ENCODE measurements at places on chromosomes 7 and 10. TPM values are rescaled to one million over a fixed set of nuclear protein-coding genes. Genes with fewer than 3 reads are reported as not detected.

- peaks cover 5% of the 10 kb centered on the region for H3K27me3 ChIP-seq
- H3K4me1 ChIP-seq = no peaks in the 10 kb centered on the region
- DNase-seq = no peak
Observed at GRCh38 chr10:129954492-129955315, 9.4 kb downstream of the EBF3 start.

DNA sequence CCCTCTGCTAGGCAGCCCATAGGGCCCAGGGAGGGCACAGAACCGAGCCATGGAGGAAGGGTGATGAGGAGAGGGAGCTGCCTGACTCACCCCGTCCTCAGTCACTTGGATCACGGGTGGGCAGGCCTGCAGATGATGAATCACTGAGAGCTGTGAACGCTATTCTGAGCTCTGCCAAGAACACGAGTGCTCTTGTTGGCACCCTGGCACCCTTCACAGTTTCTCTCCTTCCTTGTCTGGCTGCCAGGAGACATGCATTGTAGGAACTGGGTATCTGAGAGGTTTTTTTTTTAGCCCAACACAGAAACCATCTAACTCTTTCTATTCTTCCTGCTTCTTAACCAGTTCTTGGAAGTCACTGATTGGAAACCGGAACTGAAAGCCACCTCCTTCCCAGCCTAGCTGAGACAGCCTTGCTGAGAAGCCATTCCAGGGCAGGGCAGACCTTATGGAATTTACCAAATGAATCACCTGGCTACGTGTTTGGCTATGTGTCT lies 82.1 kb downstream of the SLC37A3 start:
- H3K27me3 ChIP-seq = no peaks in the 10 kb centered on the region
- H3K36me3 ChIP-seq = no peaks in the 10 kb centered on the region
- H3K27ac ChIP-seq = no peak overlapping the region
- DNase-seq = peak; percentile 43
- no peak overlapping the region for H3K4me3 ChIP-seq
- peaks cover 25% of the 10 kb centered on the region for H3K4me1 ChIP-seq

- H3K27ac ChIP-seq = no peak overlapping the region
- no peaks in the 10 kb centered on the region for H3K27me3 ChIP-seq
- H3K36me3 ChIP-seq = no peaks in the 10 kb centered on the region
- DNase-seq = no peak
- H3K4me1 ChIP-seq = no peaks in the 10 kb centered on the region
- H3K4me3 ChIP-seq = no peak overlapping the region
Observed at GRCh38 chr7:111392294-111392693, 170.0 kb downstream of the IMMP2L start.

DNA sequence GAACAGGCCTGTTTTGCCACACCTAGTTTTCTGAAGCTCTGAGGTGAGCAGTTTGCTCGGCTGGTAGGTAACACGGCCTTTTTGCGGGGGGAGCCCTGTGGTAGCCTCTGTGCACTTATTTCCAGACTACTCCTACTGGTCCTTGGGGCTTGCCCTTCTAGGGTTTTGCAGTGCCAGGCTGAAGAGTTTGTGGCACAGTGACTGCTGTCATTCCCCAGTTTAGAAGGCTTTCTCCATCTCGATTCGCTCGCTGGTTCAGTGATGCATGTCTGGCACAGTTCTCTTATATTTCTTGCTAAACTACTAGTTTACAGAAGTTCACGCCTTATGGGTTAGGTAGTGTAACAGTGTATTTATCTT lies 711 bp downstream of the KIF20B start:
- H3K36me3 ChIP-seq = peaks cover 6% of the 10 kb centered on the region
- peak; percentile 9 for DNase-seq
- H3K27me3 ChIP-seq = no peaks in the 10 kb centered on the region
- peak overlapping the region; percentile 98 for H3K27ac ChIP-seq
- no peaks in the 10 kb centered on the region for H3K4me1 ChIP-seq
- peak overlapping the region; percentile 68 for H3K4me3 ChIP-seq

DNA sequence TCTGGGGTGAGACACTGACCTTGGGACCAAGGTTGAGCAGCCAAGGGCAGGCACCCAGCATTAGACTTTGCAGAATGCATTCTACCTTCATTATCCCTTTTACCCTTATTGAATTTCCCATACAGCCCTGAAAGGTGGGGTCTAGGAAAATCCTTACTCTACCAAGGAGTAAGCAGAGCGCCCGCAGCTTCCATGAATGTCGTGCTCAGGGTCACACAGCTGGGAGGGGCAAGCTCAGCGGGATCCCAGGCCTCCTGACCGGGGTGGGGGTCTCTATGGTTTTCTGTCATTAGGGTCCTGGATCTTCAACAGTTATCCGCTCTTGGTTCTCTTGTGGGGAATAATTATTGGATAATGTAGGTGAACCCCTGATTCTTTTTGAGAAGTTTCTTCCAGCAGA lies 30.7 kb upstream of the BTBD16 start:
- no peaks in the 10 kb centered on the region for H3K4me1 ChIP-seq
- H3K27me3 ChIP-seq = no peaks in the 10 kb centered on the region
- no peak for DNase-seq
- no peak overlapping the region for H3K27ac ChIP-seq

DNA sequence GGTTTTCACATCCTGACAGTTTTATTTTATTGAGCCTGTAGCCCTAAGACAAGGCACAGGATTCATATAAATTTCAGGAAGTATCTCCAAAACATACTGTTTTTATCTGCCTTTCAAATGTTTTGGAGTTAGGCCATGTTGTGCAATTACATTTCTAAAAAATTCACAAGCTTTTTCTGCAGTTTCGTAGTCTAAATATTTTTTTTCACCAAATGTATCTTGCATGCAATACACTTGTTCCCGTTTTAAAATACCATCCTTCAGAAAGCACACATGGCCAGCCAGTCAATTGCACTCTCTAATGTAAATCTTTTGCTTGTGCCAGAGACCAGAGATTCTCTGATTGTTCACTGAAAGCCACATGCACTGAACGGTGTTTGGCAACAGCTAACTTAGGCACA lies 161.5 kb upstream of the PRKCQ start:
- H3K4me1 ChIP-seq = no peaks in the 10 kb centered on the region
- H3K36me3 ChIP-seq = no peaks in the 10 kb centered on the region
- no peak overlapping the region for H3K4me3 ChIP-seq

DNA sequence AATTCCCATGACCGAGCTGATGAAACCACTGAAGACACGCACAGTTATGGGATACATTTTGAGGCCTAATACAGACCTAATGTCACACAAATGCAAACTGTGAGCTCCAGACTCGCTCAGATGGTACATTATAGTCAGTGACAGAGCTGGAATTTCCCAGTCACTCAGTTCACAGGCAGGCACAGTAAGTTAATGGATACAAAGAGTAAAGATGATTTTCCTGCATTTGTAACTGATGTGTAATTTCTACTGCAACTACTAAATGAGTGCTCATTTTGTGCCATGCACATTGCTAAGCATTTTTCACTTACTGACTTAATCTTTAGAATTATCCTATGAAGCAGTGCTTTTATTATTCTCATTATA lies 56.5 kb downstream of the ENO4 start:
- no peak overlapping the region for H3K27ac ChIP-seq
- H3K27me3 ChIP-seq = no peaks in the 10 kb centered on the region
- DNase-seq = no peak

GRCh38 chr7:26787701-26788100 lies 76.7 kb downstream of the SKAP2 start:
- H3K4me1 ChIP-seq = no peaks in the 10 kb centered on the region
- no peaks in the 10 kb centered on the region for H3K27me3 ChIP-seq
- H3K4me3 ChIP-seq = no peak overlapping the region
- DNase-seq = no peak
- H3K36me3 ChIP-seq = no peaks in the 10 kb centered on the region
- no peak overlapping the region for H3K27ac ChIP-seq

DNA sequence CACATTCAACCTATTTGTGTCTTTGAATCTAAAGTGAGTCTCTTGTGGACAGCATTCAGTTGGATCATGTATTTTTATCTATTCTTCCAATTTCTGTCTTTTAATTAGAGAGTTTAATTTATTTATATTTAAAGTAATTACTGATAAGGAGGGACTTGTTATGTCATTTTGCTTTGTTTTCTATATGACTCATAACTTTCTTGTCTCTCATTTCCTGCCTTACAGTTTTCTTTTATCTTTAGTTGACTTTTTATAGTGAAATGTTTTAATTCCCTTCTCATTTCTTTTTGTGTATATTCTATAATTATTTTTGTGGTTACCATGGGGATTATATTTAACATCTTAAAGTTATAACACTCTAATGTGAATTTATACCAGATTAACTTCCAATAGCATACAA lies 7.3 kb upstream of the ZNF518A start:
- H3K4me3 ChIP-seq = no peak overlapping the region
- peak overlapping the region; percentile 91 for H3K27ac ChIP-seq
- no peaks in the 10 kb centered on the region for H3K36me3 ChIP-seq
- no peaks in the 10 kb centered on the region for H3K27me3 ChIP-seq
- H3K4me1 ChIP-seq = peaks cover 25% of the 10 kb centered on the region

DNA sequence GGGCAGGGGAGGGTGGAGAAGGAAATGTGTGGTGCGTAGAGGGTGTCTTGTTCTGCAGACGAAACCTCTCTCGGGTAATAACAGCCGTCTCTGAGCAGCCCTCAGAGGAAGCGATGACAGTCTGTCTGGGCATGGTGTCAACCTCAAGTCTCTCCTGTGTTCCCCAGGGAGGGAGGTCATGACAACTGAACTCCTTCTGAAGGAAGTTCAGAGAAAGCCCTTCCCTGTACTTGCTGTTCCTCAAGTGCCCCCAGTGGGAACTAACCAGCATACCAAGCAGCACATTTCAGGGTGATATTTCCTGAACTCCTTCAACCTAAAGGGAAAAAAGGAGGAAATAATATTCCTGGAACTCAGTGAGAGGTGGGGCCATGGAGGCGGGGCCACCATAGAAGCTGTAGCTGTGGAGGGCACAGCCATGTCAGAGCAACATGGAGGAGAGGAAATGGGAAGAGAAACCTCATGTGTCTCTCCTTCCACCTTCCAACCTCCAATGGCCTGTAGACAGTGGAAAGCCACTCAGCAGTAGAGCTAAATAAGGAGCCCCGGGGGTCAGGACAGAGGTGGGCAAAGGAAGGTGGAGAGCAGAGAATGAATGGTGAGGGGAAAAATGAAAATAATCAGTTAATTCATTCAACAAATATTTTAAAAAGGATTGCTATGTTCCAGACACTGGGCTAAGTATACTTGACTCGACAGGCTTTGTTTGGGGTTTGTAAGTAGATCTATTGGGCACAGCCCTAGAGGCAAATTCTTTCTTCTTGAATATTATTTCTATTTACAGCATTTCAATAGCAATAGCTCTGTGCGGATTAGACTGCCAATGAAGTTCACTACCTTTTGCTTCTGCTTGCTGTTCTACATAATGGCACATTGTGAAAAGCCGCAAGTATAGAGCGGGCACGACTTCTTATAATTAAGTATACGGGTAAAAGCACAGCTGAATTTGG lies 61.0 kb upstream of the AOAH start:
- H3K4me1 ChIP-seq = no peaks in the 10 kb centered on the region
- no peaks in the 10 kb centered on the region for H3K36me3 ChIP-seq
- H3K27me3 ChIP-seq = peaks cover 6% of the 10 kb centered on the region
- no peak overlapping the region for H3K4me3 ChIP-seq
- no peak overlapping the region for H3K27ac ChIP-seq
- DNase-seq = no peak

DNA sequence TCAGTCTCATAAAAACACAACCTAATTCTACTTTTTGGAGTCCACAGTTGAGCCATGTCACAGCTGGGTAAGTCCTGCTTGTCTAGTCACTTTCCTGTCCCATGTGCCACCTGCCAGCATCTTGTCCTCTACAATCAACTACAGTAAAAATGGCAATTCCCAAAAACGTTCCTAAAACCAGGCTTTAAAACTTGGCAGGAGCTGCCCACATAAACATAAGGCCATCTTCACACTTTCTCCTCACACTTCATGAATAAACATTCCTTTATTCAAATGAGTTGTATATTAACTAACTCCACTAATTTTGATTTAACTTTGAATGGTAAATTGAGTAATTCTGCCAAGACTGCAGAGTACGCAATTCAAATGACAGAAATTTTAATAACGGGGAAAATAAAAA lies 49.5 kb downstream of the SFMBT2 start:
- H3K27ac ChIP-seq = no peak overlapping the region
- peaks cover 56% of the 10 kb centered on the region for H3K36me3 ChIP-seq
- no peak for DNase-seq
- no peak overlapping the region for H3K4me3 ChIP-seq
- no peaks in the 10 kb centered on the region for H3K27me3 ChIP-seq

SPDYE5 gene
- total RNA-seq = 0.09 TPM

SLIT1 gene
- total RNA-seq = 0.09 TPM
